ENCODE measurements at places on chromosomes 12 and 14. TPM values are rescaled to one million over a fixed set of nuclear protein-coding genes. Genes with fewer than 3 reads are reported as not detected.

The CYP27B1 gene
- total RNA-seq: 2.2 TPM

DNA sequence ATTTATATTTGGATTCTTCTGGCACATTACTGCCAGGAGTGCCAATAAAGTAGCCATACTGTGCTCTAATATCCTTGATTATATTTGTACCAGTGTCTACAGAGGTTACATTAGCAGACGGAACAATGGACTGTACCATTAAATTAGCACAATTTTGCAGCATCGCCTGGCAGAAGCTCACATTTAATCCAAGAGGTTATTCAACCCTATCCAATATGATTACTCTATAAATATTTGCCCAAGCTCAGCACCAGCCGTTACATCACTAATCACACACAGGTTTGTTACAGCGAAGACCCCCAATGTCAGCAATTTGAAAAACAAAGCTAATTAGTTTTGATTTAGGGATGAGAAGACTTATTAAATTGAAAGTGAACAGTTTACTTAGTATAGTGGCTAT, 16.9 kb upstream of the MGST1 start:
- no peak for DNase-seq

The RASSF8 gene
- total RNA-seq: 86.6 TPM

GRCh38 chr14:53549956-53550355, 396.8 kb upstream of the DDHD1 start:
- DNase-seq: no peak

GRCh38 chr12:31009976-31010375, 63.7 kb upstream of the DDX11 start:
- no peak for DNase-seq

DNA sequence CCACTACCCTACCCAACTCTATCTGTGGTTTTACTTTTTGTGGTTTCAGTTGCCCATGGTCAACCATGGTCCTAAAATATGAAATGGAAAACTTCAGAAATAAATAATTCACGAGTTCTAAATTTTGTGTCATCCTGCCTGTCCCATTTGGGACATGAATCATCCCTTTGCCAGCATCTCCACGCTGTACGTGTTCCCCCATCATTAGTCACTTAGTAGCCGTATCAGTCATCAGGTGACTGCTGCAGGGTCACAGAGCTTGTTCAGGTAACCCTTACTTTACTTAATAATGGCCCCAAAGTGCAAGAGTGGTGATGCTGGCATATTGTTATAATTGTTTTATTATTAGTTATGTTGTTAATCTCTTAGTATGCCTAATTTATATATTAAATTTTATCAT, 209.9 kb downstream of the ITPR2 start:
- DNase-seq: no peak

The EPYC gene
- not detected for total RNA-seq

All from thoracic aorta (tissue), 2 donors.